Progenitor cell of endocrine pancreas (in vitro differentiated cells): ENCODE measurements at places on chromosomes 11 and 22. TPM values are rescaled to one million over a fixed set of nuclear protein-coding genes. Genes with fewer than 3 reads are reported as not detected.

DNA sequence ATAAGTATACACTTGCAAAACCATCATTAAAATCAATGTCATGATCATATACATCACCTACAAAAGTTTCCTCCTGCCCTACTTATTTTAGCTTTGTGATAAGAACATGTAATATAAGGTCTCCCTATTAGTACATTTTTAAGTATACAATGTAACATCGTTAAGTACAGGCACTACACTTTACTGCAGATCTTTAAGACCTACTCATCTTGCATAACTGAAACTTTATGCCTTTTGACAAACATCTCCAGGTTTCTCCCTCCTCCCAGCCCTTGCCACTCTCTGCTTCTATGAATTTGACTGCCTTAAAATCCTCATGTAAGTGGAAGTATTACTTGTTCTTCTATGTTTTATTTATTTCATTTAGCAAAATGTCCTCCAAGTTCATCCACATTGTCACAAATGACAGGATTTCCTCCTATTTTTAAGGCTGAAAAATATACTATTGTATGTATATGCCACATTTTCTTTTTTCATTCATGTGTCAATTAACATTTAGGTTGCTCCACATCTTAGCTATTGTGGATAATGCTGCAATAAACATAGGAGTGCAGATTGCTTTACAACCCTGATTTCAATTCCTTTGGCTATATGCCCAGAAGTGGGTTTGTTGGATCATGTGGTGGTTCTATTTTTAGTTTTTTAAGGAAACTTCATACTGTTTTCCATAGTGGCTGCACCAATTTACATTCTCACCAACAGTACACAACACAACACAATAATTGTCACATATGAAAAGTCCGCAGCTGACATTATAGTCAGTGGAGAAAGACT is 471.1 kb upstream of the ANO3 start:
- H3K4me1 ChIP-seq: no peaks in the 10 kb centered on the region
- H3K36me3 ChIP-seq: no peaks in the 10 kb centered on the region
- no peak for DNase-seq
- no peak overlapping the region for H3K4me3 ChIP-seq
- H3K27ac ChIP-seq: no peak overlapping the region

DNA sequence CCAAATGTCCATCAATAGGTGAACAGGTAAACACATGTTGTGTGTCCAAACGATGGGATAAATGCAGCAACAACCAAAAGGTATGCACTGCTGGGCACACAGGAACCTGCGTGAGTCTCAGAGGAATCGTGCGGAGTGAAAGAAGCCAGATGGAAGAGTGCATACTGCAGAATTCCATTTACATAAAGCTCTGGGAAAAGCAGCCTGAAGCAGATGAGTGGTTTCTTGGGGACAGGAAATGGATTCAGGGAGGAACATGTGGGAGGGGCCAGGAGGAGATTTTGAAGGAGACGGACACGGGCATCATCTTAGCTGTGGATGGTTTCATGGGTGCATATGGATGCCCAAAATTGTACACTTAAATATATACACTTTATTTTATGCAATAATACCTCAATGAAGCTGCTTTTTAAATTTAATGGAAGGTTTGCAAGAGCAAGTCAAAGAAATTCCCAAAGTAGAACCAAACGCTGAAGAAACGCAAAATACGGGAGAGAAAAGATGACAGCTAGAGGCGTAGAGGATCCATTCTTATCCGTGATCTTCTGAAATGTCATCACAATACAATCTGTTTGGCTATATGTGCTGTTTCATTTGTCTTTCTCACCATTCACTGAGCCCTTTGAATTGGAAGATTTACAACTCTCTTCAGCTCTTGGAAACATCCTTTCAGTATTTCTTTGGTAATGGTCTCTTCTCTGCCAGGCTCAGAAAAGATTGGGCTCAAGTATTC is 24.5 kb downstream of the ST14 start:
- H3K4me3 ChIP-seq: no peak overlapping the region
- no peak for DNase-seq
- peaks cover 26% of the 10 kb centered on the region for H3K4me1 ChIP-seq
- H3K27me3 ChIP-seq: no peaks in the 10 kb centered on the region

DNA sequence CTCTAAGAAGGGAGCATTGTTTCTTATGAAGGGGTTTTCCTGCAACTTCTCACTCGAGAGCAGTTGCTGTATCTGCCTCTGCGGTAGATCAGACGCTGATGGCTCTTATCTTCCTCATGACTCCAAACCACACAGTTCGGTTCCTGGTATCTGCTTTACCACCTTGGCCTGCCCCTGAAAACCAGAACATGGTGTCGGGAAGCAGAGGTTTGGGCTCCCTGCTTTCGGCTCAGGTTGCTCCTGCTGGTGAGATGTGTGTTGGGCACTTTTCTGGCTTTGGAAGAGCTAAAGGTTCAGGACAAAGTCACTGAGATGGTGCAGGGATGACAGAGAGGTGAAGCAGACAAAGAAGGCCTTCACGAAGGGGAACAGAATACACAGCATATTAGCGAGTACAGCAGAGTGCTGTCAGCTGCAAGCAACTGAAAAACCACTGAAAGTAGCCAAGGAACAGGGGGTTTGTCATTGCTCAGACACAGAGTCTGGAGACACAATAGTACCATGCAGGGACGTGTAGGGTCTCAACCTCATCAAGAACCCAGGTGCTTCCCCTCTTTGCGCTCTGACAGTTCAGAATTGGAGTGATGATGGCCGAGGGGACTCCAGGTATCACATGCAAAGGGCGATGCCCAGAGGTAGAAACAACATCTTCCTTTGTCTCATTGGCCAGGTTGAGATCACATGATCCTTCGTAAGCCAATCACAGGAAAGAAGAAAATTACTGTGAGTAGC is 11.9 kb upstream of the CSF2RB start:
- peaks cover 47% of the 10 kb centered on the region for H3K27me3 ChIP-seq
- no peaks in the 10 kb centered on the region for H3K4me1 ChIP-seq
- no peak for DNase-seq
- H3K4me3 ChIP-seq: no peak overlapping the region
- no peaks in the 10 kb centered on the region for H3K36me3 ChIP-seq

DNA sequence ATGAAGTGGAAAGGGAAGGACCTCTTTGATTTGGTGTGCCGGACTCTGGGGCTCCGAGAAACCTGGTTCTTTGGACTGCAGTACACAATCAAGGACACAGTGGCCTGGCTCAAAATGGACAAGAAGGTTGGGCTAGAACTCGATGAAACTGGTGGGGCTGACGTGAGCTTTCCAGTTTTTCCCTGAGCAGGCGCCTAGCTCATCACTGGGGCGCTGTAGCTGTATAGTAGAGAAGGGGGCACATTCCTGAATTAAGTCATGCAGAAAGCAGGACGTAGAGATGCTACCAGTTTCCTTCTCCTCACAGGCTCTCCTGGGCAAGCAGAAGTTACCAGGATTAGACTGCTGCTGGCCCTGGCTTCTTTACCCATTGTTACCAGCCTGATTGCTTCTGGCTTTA is 33.3 kb downstream of the NF2 start:
- H3K27ac ChIP-seq: no peak overlapping the region
- peaks cover 9% of the 10 kb centered on the region for H3K36me3 ChIP-seq
- DNase-seq: no peak
- no peaks in the 10 kb centered on the region for H3K27me3 ChIP-seq
- H3K4me3 ChIP-seq: no peak overlapping the region

DNA sequence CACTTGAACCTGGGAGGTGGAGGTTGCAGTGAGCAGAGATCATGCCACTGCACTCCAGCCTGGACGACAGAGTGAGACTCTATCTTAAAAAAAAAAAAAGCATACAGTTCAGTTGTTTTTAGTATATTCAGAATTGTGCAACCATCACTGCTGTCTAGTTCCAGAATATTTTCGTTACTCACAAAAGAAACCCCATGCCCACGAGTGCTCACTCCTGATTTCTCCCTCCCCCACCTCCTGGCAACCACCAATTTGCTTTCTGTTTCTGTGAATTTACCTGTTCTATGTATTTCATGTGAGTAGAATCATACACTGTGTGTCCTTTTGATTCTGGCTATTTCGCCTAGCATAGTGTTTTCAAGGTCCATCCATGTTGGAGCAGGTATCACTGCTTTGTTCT is 24.8 kb downstream of the PTPRJ start:
- H3K4me3 ChIP-seq: no peak overlapping the region
- no peak overlapping the region for H3K27ac ChIP-seq
- peaks cover 7% of the 10 kb centered on the region for H3K4me1 ChIP-seq

- H3K27me3 ChIP-seq: peaks cover 8% of the 10 kb centered on the region
- H3K27ac ChIP-seq: no peak overlapping the region
- H3K36me3 ChIP-seq: no peaks in the 10 kb centered on the region
- no peak for DNase-seq
- H3K4me3 ChIP-seq: no peak overlapping the region
- H3K4me1 ChIP-seq: peaks cover 57% of the 10 kb centered on the region
Observed at GRCh38 chr22:29782061-29782845, 15.1 kb downstream of the UQCR10 start.

GRCh38 chr11:9060700-9061111 is 30.7 kb downstream of the SCUBE2 start:
- no peaks in the 10 kb centered on the region for H3K4me1 ChIP-seq
- H3K36me3 ChIP-seq: no peaks in the 10 kb centered on the region
- H3K4me3 ChIP-seq: no peak overlapping the region
- H3K27ac ChIP-seq: no peak overlapping the region

GRCh38 chr11:674406-674805 is 20.6 kb downstream of the DEAF1 start:
- no peaks in the 10 kb centered on the region for H3K4me1 ChIP-seq
- H3K4me3 ChIP-seq: no peak overlapping the region
- no peak for DNase-seq
- H3K27ac ChIP-seq: no peak overlapping the region

DNA sequence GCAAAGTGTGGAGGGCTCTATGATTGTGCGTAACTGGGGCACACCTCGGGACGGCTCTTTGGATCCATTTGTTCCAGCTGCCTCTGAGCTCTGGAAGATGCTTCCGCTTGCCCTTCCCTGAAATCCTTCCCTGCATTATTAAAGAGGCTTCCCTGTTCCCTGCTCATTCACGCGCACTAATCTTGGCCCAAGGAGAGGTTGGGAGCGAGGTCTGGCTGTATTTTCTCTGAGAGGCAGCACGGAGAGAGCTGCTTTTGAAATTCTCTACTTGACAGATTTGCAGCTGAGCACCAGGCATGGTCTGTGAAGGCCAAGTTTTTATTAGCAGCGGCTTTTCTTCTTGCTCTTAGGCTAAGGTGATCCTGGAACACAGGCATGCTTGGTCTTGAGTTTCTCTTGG is 94.8 kb upstream of the NTM start:
- peaks cover 20% of the 10 kb centered on the region for H3K27me3 ChIP-seq
- H3K27ac ChIP-seq: no peak overlapping the region
- peaks cover 3% of the 10 kb centered on the region for H3K4me1 ChIP-seq
- H3K36me3 ChIP-seq: no peaks in the 10 kb centered on the region
- H3K4me3 ChIP-seq: no peak overlapping the region

DNA sequence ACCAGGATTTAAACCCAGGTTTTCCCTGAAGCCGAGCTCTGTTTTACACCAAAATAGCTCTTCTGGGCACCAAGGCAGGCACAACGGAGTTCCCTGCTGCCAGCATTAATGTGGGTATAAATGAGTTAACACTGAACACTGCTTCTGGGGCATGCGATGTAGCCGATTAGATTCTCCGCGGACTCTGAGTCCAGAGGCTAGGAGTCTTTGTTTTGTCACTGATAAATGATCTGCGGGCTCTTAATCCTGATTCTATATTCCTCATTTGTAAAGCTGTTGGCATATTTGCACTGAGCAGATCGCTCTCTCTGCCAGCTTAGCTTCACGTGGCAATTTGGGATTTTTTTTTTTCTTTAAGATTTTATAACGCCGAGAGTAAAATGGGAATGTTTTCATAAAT is 16.8 kb upstream of the LDLRAD3 start:
- no peaks in the 10 kb centered on the region for H3K36me3 ChIP-seq
- H3K27ac ChIP-seq: no peak overlapping the region
- H3K4me1 ChIP-seq: no peaks in the 10 kb centered on the region
- H3K27me3 ChIP-seq: no peaks in the 10 kb centered on the region
- no peak for DNase-seq
- no peak overlapping the region for H3K4me3 ChIP-seq

GRCh38 chr22:43090130-43090789 is 1.1 kb upstream of the TTLL1 start:
- no peaks in the 10 kb centered on the region for H3K27me3 ChIP-seq
- DNase-seq: no peak
- peak overlapping the region; percentile 55 for H3K4me3 ChIP-seq
- H3K4me1 ChIP-seq: no peaks in the 10 kb centered on the region

- DNase-seq: no peak
- H3K4me3 ChIP-seq: no peak overlapping the region
- peaks cover 3% of the 10 kb centered on the region for H3K4me1 ChIP-seq
- no peaks in the 10 kb centered on the region for H3K36me3 ChIP-seq
Observed at GRCh38 chr22:46104881-46105493, 45.3 kb upstream of the PPARA start.

GRCh38 chr11:83438438-83438837 is 152.3 kb upstream of the CCDC90B start:
- H3K27me3 ChIP-seq: peaks cover 23% of the 10 kb centered on the region
- no peaks in the 10 kb centered on the region for H3K4me1 ChIP-seq
- no peaks in the 10 kb centered on the region for H3K36me3 ChIP-seq
- H3K27ac ChIP-seq: no peak overlapping the region
- DNase-seq: no peak
- no peak overlapping the region for H3K4me3 ChIP-seq

DNA sequence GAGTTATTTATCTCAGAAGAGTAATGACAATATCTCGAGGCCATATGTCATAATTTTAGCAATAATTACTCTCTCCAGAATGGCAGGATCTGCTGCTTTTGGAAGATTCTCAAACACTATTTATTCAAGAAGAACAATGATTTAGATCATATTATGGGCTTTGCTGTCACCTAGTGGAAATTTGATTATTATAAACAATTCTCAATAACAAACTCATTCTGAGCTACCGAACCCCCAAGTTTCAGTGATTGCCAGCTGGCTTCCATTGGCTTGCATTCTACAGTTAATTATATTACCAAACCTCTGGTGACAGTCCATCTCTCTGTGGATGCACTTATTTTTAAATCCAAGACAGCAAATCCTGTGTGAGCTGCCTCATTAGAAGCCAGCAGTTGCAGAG is 27.9 kb upstream of the SLC36A4 start:
- H3K4me1 ChIP-seq: peaks cover 4% of the 10 kb centered on the region
- no peak overlapping the region for H3K4me3 ChIP-seq
- H3K36me3 ChIP-seq: no peaks in the 10 kb centered on the region
- no peak overlapping the region for H3K27ac ChIP-seq
- no peaks in the 10 kb centered on the region for H3K27me3 ChIP-seq

GRCh38 chr11:106468531-106468930 is 391.1 kb downstream of the AASDHPPT start:
- DNase-seq: no peak
- H3K36me3 ChIP-seq: peaks cover under 1% of the 10 kb centered on the region
- H3K27ac ChIP-seq: peak overlapping the region; percentile 86
- H3K4me3 ChIP-seq: no peak overlapping the region
- H3K4me1 ChIP-seq: peaks cover 73% of the 10 kb centered on the region

Gene SCGB1A1
- 1.9 and 3.1 TPM in 2 replicates for total RNA-seq

Gene SCARF2
- 14.4 and 14.6 TPM in 2 replicates for total RNA-seq

Gene REXO2
- 51.3 and 54.7 TPM in 2 replicates for total RNA-seq

Gene AMOTL1
- 44.8 and 45.8 TPM in 2 replicates for total RNA-seq

Gene OR8A1
- not detected in 2 replicates for total RNA-seq

Gene NLRP14
- total RNA-seq: 0.26 and 0.29 TPM in 2 replicates

Gene MSANTD2
- 33.9 and 41.6 TPM in 2 replicates for total RNA-seq

Gene ARHGAP8
- total RNA-seq: 100 and 105 TPM in 2 replicates

Gene GVQW3
- total RNA-seq: 16.6 and 17.5 TPM in 2 replicates
